SK-N-SH (cell line): ENCODE measurements at places on chromosomes 3 and 15. TPM values are rescaled to one million over a fixed set of nuclear protein-coding genes. Genes with fewer than 3 reads are reported as not detected.

GRCh38 chr15:77186594-77187011, 115.7 kb upstream of the TSPAN3 start:
- no peak overlapping the region for H3K27ac ChIP-seq
- DNase-seq: peak; percentile 33
- peaks cover 11% of the 10 kb centered on the region for H3K4me1 ChIP-seq
- H3K36me3 ChIP-seq: peaks cover under 1% of the 10 kb centered on the region; the same call in 1 of the 2 replicates
- H3K4me3 ChIP-seq: no peak overlapping the region; the same call in 1 of the 2 replicates

LRRC3B gene
- polyA plus RNA-seq: not detected in 2 replicates

DNA sequence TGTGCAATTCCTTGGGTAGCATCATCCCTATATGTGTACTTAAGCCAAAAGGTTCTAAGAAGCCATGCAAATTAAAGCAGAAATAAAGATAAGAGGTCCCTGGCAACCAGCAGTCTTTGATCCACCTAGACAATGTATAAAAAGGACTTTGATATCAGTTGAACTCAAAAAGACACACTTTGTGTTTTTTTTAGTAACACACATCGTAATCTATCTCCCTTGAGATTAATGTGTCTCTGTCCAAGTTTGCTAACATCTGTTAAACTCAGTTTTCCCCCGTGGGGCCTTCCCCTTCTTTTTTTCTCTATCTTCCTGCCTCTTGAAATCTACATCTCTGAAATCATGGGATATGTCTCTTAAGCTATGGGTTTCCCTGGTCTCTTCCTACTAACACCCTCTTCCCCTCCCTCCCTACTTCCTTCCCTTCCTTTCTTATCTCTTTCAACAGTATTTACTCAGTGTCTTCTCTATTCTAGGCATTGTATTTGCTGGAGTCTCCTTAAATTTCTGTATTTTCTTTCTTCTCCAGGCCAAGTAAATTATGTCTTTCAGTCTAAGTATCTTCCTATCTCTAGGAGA, 27.7 kb downstream of the ALDH1A2 start:
- no peak for DNase-seq
- no peak overlapping the region for H3K27ac ChIP-seq
- no peaks in the 10 kb centered on the region for H3K36me3 ChIP-seq
- H3K4me3 ChIP-seq: no peak overlapping the region
- H3K27me3 ChIP-seq: no peaks in the 10 kb centered on the region

DNA sequence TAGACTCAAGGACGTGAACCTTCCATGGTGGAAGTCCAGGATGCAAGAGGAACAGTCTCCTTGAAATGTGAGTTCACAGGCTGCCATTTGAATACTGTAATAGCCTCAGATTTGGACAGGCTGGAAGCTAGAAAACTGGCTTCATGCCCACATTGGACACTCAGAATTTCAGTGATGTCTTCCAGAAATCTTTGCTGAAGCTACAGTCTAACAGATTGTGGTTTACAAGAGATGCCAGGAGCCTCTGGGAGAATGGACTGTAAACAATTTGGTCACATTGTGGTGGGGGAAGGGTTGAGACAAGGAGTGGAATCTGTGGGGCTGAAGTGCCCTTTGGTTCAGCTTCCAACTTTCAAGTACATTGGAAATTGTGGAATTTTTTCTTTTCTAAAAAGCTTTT, 252.0 kb upstream of the PROK2 start:
- H3K36me3 ChIP-seq: no peaks in the 10 kb centered on the region
- H3K27me3 ChIP-seq: no peaks in the 10 kb centered on the region
- no peak overlapping the region for H3K4me3 ChIP-seq
- peaks cover 4% of the 10 kb centered on the region; the same call in 1 of the 2 replicates for H3K4me1 ChIP-seq

DNA sequence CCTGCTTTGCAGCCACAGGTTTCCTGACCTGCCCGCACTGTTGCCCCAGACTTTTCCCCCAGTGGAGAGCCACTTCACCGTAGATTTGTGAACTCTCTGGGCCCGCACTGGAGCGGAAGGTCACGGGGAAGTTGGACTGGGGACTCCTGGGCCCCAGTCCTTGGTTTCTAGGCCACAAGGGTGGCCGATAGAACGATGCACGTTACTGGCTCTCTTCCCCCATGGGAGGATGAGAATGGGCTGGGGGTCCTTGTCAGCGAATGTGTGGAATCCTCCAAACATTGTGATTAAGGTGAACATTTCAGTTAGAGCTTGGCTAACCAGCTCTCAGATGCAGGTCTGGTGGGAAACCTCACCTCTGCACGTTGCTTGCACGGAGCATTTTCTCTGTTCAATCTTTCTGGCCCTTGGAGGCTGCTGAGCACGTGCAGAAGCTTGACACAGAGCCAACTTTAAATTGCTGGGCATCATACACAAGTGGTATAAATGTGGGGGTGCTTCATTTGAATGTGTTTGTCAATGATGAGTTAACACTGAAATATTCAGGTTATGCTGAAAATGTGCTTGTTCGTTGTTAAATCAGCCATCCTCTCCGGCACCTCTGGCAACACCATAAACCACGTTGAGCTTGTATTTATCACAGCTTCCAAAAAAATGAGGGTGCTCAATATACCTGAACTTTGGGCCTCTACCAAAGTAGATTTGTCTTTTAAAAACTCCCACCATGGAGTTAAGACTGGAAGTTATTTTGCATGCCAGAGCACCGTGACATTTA, 976 bp downstream of the DIS3L start:
- DNase-seq: no peak
- H3K27ac ChIP-seq: peak overlapping the region; percentile 75
- H3K4me3 ChIP-seq: peak overlapping the region; percentile 66
- H3K4me1 ChIP-seq: peaks cover 26% of the 10 kb centered on the region; the same call in 1 of the 2 replicates
- no peaks in the 10 kb centered on the region for H3K36me3 ChIP-seq

CIDEC gene
- 0.11 TPM in 1 of 2 replicates, not detected in the other for polyA plus RNA-seq

- DNase-seq: no peak
- no peak overlapping the region for H3K27ac ChIP-seq
- H3K4me3 ChIP-seq: no peak overlapping the region
- H3K27me3 ChIP-seq: no peaks in the 10 kb centered on the region
- H3K36me3 ChIP-seq: peaks cover 7% of the 10 kb centered on the region
Observed at GRCh38 chr3:88112289-88112688, 37.5 kb upstream of the C3orf38 start.
